ENCODE measurements at places on chromosomes 7 and 10.

DNA sequence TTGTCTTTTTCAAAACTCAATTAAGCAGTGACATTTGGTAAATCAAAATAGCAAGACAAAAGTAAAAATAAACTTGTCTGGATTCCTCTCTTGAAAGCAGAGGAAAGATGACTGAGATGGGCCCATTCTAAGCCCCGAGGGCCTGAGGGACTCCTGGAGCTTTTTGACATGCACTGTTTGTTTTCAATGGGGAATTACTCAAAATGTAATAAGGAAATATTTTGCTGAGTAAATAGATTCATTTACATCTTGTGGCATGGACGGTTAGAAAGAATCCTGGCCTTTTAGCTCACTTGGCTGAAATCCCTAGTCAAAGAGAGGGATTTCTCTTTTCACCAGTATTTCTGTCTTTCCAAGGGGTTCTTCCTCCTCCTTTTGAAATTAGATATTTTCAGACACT lies 108.0 kb downstream of the MKX start:
- DNase-seq: no peak

DNA sequence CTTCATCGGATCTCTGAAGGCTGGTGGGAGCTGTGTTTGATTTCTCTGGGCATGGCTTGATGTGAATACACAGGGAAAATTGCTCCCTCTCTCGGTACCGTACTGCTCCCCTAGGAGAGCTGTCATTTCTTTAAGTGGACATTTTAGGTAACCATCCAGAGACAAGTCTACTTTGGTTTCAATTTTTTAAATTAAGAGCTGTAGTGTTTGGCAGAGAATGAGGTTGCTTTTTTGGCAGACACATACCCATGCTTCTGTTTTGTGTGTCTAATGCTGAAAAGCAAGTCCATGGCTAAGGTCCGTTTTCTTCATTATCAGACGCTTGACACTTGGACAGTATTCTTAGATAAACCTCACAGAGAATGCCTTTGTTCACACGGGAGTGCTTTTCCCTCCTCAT lies 61.3 kb upstream of the TRIL start:
- no peak for DNase-seq

GRCh38 chr10:113739031-113739430 lies 12.5 kb upstream of the PLEKHS1 start:
- no peak for DNase-seq

GRCh38 chr10:2121929-2122328 lies 384.6 kb upstream of the ADARB2 start:
- no peak for DNase-seq

DNA sequence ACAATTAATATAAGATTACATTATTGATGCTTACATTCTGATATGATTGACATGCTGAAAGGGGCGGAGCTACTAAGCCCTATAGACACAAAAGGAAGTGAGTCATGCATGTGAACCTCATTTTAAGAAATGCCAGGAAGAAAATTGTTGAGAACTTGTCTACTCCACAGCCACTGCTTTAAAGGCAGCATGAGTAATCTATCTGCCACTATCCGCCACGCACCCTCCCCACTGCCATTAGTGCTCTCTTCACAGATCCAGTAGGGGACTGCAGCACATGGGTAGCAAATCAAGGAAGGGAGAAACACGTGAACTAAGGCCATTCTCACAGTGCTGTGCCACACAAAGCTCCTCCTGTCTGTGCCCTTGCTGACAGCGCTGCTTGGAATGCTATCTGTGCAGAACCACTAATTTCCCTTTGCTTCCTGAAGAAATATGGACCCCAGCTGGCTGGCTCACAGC lies 524.8 kb downstream of the GRM8 start:
- no peak for DNase-seq

GRCh38 chr7:90657481-90657880 lies 61.4 kb downstream of the CDK14 start:
- DNase-seq: no peak

DNA sequence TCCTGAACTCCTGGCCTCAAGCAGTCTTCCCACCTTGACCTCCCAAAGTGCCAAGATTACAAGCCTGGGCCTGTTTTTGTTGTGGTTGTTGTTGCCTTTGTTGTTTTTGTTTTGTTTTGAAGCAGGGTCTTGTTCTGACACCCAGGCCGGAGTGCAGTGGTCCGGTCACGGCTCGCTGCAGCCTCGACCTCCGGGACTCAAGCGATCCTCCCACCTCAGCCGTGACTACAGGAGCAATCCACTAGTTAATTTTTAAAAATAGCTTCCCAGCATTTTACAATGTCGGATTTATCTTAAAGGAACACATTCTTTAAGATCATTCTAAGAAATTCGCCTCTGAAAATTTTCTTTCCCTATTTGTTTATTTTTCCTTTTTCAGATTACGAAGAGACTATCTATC lies 27.7 kb upstream of the AP5Z1 start:
- no peak for DNase-seq

GRCh38 chr10:47296156-47296894 lies 3.7 kb upstream of the GDF10 start:
- DNase-seq: no peak

GRCh38 chr7:55770778-55771177 lies 91.8 kb downstream of the SEPTIN14 start:
- no peak for DNase-seq

GRCh38 chr10:97543025-97543546 lies 29.5 kb upstream of the ANKRD2 start:
- peak; percentile 71 for DNase-seq

GRCh38 chr7:132643302-132643701 lies 67.0 kb upstream of the PLXNA4 start:
- no peak for DNase-seq

DNA sequence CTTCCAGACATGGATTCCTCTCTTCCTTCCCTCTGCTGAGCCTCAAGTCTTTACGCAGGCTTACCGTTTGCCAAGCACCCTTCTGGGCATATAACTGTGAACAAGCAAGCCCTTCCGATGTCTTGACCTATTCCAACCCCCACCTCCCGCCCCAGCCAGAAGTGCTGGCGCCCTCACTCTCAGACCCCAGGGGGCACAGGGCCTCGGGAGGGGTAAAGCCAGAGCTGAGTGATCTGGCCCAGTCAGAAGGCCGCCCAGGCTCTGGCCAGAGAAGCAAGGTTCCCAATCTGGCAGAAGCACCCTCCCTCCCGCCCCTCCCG lies 1.2 kb downstream of the PRRT4 start:
- DNase-seq: no peak

DNA sequence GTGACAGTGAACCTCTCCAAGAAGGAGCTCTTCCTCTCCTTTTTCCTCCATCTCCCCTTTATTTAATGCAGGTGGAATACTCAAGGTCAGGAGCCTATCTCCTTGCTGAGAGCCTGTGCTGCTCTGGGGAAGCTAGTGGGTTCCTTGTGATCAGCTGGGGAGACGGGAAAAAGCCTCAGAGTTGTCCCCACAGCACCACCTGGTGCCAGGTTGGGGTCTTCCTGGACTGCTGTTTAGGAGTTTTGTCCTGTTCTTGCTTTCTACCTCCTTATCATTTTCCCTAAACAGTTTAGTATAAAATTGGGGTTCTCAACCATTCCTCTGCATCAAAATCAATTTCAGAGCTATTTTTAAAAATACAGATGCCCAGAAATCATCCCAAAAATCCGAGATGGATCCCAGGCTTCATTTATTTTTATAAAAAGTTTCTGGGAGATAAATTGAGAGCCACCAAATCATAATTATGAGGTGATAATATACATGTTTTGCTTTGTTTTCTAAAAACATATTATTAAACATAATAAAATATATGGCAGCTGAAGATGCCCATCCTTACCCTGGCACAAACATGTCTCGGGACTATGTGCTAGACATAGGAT lies 44.3 kb downstream of the MACC1 start:
- DNase-seq: peak; percentile 27

DNA sequence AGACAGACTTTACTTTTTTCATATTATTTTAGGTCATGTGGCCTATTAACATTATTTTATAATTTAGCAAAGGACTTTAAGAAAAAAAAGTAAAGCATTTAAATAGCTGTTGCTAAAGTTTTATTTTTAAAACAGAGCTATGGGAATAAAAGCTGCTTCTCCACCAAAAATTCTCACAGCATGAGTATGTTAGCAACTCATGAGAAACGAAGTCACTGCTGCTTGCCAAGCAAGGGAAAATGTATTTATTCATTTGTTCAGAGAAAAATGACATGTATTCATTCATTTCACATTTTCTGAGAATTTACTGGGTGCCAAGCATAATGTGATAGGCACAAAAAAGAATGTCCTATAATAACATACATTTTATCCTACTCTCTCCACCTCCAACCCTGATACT lies 5.1 kb downstream of the LRRC72 start:
- DNase-seq: no peak

DNA sequence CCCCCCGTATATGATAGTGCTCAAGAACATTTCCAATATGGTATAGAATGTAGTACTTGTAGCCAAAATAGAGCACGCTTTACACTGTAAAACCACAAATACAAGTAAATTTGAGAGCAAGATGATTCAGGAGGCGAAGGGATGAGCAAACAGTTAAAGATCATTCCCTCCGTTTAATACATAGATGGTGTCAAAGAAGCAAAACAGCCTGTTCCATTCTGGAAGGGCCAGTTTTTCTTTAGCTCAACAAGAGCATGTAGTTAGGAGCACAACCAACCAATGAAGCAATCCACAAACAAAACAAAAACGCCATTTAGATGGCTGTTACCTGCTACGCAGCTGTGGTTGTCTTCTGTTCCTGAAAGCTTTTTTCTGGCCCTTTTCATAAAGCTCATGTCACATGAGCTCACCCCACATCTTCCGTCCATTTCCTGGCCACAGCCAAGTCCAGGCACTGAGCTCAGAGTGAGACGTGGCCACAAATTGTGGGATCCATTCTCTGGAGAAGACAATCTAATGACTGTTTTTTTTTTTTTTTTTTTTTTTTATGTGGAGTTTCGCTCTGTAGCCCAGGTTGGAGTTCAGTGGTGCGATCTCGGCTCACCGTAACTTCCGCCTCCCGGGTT lies 185.6 kb downstream of the FANK1 start:
- no peak for DNase-seq
